ENCODE measurements at places on chromosomes 7 and 10. TPM values are rescaled to one million over a fixed set of nuclear protein-coding genes. Genes with fewer than 3 reads are reported as not detected.

DNA sequence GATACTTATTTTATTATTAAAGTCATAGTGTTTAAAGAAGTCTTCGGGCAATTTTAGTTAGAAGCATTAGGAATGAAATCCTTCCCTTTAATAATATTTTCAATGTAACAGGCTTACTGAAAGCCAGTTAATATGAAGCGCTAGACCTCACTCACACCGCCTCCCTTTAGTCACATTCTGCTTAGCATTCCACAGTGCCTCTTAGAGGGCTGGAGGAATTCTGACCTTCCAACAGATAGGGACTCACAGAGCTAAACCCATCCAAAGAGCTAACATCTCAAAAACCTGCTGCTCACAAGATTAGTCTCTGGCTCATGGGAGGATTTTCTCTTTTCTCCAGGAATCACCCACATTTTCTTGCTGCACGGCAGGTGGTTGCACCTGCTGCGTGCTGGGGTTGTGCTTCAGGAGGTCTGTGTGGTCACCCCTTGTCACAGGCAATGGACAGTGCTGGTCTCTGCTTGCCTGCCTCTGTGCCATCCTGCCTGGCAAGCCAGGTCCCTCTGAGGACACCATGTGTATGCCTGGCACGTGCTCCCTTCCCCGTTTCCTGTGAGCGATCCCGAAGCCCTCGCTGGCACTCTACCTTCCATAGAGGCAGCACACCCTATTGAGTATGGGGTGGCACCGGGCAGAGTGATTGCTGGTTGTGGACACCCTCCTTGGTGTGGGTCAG lies 91.8 kb downstream of the KLF6 start:
- no peak for DNase-seq

- DNase-seq = peak; percentile 8
These were observed 236.3 kb downstream of the HTR7 start for GRCh38 chr10:90621577-90621976.

Gene NOS3
- total RNA-seq = 0.32 TPM

Gene ACADSB
- 3.7 TPM for total RNA-seq

- DNase-seq = no peak
These were observed 101.5 kb upstream of the PODXL start for GRCh38 chr7:131657881-131658280.

DNA sequence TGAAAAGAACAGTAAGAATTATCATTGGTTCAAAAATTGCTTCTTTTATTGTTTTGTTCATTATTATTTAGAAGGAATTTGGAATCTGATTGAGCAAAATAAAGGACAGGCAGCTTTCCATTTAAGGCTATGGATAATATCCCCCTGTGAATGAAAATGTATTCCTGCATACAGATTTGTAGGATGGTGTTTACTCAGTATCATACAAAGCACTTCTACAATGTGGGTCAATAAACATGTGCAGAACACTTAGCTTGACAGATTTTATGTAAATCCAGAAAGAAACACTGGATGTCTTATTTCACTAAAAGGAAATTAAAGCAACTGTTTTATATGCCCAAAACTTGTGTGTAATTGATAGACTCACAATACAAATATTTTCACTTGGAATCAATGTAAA lies 189.7 kb downstream of the THSD7A start:
- DNase-seq = no peak

DNA sequence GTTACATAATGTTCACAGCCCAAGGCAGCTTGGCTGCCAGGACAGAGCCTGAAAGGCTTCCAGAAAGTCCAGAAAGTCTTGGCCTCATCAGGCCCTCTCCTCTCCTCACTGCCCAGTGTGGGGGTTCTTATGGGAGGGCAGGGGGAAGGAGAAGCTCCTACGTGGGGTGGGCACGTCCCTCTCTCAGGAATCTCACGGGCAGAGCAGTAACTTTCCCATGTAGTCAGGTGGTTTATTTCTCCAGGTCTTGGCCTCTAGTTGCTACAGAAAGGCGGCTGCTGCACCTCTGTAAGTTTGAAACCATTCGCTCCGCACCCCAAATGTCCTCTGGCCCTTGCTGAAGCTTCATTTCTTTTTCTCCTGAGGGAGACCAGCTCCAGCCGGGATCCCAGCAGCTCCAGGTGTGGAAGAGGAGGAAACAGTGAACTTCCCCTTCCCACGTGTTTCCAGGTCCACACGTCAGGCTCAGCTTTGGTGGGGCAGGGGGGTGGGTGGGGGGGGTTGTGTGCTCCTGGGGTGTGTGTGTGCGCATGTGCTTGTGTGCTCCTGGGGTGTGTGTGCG lies 320.3 kb downstream of the WDR37 start:
- no peak for DNase-seq

Gene PLEKHS1
- not detected for total RNA-seq

Gene PTPRN2
- total RNA-seq = not detected

DNA sequence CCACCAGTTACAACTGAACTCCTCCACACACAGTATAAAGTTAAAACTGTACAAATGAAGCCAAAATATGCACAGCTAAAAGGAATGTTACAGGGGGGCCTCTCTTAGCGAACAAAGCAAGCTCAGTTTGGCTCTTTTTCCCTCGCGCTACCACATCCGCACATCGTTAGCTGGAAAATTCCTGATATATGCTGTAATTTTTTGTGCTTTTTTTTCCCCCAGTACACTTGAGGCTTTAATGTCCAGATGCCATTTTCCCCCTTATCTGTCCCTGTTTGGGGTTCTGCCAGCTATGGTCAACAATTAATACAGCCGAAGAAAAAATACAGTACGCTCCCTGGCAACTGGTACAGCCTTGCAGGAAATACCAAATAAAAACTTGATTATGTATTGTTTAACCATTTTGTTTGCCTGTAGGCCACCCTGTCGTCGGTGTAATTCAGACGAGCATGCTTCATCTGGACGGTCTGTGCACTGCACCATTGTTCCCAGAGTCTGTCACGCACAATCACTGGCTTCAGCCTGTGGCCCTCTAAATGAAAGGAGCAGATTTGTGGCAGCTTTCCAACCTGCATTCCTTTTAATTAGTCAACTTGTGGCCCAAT lies 108.1 kb upstream of the FAM133B start:
- peak; percentile 81 for DNase-seq

GRCh38 chr10:34205452-34205851 lies 609.6 kb downstream of the PARD3 start:
- DNase-seq = no peak

GRCh38 chr10:7239312-7239985 lies 171.4 kb downstream of the SFMBT2 start:
- DNase-seq = no peak

- DNase-seq = peak; percentile 49
These were observed 136.8 kb upstream of the PDE1C start for GRCh38 chr7:32206987-32207386.

Gene GRM3
- not detected for total RNA-seq

DNA sequence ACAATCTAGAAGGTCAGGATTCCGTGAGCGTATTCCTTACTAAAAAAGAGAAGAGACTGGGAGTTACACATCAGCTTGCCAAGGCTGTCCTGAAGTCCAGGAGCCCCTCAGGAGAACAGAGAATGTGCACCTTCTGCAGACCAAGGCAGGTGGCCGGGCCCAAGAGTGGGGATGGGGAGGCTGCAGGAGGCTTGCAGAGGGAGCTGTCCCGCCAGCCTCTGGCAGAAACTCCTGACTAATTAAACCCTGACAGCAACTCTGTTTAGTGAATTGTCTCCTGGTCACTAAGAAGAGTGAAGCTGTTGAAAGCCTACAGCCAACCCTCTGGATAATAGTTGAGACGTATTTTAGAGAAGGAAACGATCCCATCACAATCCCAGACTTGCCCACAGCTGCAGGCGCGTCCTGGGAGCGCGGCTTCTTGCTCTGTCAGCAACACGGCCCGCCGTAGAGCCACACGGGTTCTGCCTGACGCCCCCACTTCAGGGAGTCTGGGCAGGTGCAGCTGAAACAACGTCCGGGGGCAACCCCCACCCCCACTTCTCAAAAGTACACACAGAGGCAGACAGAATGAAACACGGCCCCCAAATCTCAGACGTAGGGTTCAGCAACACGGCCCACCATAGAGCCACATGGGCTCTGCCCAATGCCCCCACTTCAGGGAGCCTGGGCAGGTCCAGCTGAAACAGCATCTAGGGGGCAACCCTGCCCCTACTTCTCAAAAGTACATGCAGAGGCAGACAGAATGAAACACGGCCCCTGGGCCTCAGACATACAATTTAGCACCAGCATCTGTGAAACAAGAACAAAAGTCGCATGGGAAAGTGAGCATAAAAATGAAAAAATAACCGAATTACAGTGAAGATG lies 45.2 kb downstream of the DIP2C start:
- no peak for DNase-seq

DNA sequence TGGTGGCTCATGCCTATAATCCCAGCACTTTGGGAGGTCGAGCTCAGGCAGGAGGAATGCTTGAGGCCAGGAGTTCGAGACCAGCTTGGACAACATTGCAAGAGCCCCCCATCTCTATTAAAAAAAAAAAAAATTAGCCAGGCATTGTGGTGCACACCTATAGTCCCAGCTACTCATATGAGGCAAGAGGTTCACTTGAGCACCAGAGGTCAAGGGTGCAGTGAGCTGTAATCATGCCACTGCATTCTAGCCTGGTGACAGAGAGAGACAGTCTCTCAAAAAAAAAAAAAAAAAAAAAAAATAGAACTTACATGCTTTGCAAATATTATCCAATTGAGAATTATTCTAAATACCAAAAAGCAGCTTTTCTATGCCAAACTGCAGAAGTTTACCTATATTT lies 11.0 kb downstream of the KIN start:
- DNase-seq = no peak

GRCh38 chr7:4787541-4787940 lies 12.1 kb downstream of the AP5Z1 start:
- no peak for DNase-seq

- peak; percentile 28 for DNase-seq
These were observed 56.0 kb downstream of the KAT6B start for GRCh38 chr10:74882427-74882826.

DNA sequence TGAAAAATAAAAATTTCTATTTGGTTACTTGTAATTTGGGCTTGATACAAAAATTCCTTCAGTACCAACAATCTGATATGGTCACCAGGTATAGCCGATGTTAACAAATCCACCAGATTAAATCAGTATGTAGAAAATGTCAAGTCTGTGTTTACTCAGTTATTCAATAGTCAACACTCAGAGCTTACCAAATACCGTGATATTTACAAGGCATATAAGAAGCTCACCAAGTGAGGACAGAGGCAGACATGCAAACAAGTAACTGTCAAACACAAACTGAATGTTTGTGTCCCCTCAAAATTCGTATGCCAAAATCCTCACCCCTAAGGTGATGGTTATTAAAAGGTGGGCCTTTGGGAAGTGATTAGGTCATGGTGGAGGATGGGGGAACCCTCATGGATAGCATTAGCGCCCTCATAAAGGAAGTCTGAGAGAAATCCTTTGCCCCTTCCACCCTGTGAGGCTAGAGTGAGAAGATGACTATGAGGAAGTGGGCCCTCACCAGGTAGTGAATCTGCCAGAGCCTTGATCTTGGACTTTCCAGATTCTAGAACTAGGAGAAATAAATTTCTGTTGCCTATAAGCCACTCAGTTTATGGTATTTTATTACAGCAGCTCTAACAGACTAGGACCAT lies 63.1 kb downstream of the TES start:
- DNase-seq = no peak
